Left colon (tissue), 2 donors: ENCODE measurements at places on chromosomes 11 and 22. TPM values are rescaled to one million over a fixed set of nuclear protein-coding genes. Genes with fewer than 3 reads are reported as not detected.

The DDX25 gene
- 0.27 TPM for total RNA-seq

The DDI1 gene
- not detected for total RNA-seq

- DNase-seq: no peak
Measured at GRCh38 chr11:66014804-66015453, 3.1 kb downstream of the CST6 start.

DNA sequence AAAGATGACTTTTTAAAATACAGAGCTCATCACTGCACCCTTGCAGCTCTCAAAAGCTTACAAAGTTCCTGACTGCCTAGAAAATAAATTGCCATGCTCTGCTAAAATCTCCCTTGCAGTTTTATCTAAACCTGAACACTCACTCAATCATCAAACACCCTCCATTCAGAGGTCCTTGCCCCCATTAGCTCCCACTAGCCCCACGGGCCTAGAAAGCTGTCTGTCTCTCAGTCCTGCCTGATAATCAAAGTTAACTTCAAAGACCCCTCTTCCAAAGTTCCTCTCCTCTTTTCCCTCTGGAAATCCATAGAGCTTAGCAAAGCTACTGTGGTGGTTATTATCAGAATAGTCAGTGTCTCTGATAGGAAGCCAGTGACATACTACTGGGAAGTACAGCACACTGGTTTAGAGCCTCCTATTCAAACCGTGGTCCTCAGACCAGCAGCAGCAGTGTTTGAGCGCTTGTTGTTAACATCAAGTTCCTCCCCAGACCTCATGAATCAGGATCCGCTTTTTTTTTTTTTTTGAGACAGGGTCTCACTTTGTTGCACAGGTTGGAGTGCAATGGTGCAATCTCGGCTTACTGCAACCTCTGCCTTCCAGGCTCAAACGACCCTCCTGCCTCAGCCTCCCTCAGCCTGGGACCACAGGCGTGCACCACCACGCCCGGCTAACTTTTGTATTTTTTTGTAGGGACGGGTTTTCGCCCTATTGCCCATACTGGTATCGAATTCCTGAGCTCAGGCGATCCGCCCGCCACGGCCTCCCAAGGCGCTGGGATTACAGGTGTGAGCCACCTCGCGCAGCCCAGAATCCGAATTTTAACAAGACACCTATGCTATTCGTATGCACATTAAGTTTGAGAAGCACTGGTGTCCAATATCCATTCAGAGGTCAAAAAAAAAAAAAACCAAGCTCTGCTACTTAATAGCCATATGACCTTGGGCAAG is 1.2 kb downstream of the NDUFC2 start:
- peak; percentile 19 for DNase-seq

- no peak for DNase-seq
Measured at GRCh38 chr22:40567626-40568328, 68.7 kb downstream of the MRTFA start.

DNA sequence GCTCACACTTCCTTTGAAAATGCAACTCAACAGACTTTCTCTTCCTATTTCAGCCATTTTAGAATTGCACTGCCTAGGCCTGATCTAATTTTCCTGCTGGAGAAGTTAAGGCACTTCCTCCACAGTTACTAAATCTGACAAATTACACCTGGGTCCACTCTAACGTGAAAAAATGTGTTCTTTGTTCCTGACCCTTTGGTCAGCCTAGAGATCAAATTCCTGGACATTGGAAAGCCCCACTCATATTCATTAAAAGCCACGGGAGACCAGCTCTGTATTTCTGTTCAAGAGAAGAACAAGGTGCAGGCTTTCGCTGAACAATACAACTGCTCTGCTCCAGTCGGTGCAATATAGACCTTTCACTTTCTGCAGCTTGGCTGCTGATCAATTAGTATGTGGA is 96.6 kb downstream of the MPPED2 start:
- DNase-seq: no peak

GRCh38 chr11:72308226-72309073 is 64.5 kb upstream of the PHOX2A start:
- DNase-seq: no peak

DNA sequence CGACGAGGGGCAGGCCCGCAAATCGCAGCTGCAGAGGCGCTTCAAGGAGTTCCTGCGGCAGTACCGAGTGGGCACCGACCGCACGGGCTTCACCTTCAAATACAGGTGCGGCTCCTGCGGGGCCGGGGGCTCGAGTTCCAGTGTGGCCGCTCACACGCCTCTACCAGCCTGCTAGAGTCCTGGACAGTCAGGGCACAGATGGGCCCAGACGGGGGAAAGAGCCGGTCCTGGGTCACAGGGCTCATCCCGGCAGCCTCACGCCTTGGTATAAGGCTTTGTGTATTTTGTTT is 506 bp downstream of the MCM5 start:
- no peak for DNase-seq

- no peak for DNase-seq
Measured at GRCh38 chr11:125968354-125968753, 22.5 kb downstream of the VSIG10L2 start.
